ENCODE measurements at places on chromosomes 1 and 21. TPM values are rescaled to one million over a fixed set of nuclear protein-coding genes. Genes with fewer than 3 reads are reported as not detected.

- H3K4me1 ChIP-seq, result peaks cover 7% of the 10 kb centered on the region
- H3K27me3 ChIP-seq, result no peaks in the 10 kb centered on the region
- H3K27ac ChIP-seq, result no peak overlapping the region
- no peaks in the 10 kb centered on the region for H3K36me3 ChIP-seq
- no peak for DNase-seq
- no peak overlapping the region for H3K4me3 ChIP-seq
Measured at GRCh38 chr1:246200225-246200624, 306.9 kb downstream of the SMYD3 start.

DNA sequence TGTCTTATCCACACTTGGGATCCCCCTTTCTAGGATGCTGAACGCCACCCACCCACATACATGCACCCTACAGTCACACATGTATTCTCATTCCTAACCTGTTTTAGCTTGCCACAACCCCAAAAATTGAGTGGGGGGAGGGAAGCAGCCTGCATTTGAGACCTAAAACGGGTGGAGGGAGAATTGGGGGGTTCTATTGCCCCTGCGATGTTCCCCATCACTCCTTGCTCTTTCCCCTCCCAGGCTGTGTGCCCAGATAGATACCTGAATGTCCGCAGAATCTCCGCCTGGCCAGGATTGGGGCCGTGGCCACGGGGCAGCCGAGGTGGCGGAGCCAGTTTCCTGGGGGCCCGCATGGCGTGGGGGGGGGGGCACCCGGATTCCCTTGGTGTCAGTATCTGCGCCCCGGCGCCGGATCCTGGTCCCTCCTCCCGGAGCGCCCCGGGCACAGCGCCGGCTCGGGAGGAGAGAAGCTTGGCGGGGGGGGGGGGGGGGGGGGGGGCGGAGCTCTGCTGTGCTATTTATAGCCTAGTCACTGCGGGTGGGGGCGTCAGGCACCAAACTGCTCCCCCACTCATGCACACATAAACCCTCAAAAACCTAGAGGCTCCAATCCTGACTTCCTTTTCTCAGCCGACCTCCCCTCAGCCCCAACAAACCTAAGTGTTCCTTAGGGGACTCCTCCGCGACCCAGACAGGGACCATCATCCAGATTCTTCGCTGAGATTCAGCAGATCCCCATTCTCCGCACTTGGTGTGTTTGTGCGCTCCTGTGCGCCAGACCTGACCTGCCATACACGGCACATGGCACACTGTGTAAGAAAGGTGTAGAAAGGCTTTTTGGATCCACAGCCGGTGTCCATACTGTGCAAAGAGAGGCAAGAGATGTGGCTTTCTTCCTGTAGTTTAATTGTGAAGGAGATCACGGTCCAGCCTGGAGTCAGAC is 1.9 kb downstream of the ANKRD34A start:
- no peaks in the 10 kb centered on the region for H3K36me3 ChIP-seq
- H3K4me3 ChIP-seq, result peak overlapping the region; percentile 63
- no peaks in the 10 kb centered on the region for H3K27me3 ChIP-seq
- no peak for DNase-seq
- H3K4me1 ChIP-seq, result peaks cover 57% of the 10 kb centered on the region

DNA sequence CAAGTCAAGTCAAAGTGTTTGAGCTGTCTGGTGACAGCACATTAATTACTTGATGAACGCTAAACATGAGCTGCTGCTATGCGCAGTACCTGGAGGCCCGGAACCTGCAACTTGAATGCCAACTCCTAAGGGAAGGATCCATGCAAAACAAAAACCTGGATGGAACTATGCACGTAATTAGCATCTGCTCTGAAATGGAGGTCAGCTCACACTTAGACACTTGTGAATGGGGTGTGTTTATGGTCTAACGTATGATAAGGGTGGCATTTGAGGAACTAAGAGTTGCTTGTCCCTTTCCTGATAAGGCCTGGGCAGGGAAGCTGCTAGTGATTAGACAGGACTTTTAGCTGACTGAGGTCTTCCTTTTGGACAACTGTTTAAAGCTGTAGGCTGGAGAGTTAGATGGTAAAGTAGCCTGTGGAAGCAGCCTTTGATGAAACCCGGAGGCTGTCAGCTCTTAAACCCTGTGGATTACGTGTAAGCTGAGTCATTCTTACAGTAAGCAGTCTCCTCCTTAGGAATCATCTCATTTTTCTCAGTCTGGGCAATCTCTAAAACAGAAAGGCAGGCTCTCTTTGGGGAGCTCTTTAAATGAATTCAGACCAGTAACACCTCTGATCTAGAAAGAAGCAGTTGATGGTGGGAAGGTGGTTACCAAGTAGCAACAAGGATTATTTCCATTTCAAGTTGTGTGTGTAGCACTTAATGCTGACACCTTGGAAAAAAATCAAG is 6.8 kb downstream of the TENT5C start:
- H3K27ac ChIP-seq, result no peak overlapping the region
- no peak overlapping the region for H3K4me3 ChIP-seq
- H3K4me1 ChIP-seq, result peaks cover 37% of the 10 kb centered on the region
- no peaks in the 10 kb centered on the region for H3K27me3 ChIP-seq
- no peaks in the 10 kb centered on the region for H3K36me3 ChIP-seq
- DNase-seq, result no peak

DNA sequence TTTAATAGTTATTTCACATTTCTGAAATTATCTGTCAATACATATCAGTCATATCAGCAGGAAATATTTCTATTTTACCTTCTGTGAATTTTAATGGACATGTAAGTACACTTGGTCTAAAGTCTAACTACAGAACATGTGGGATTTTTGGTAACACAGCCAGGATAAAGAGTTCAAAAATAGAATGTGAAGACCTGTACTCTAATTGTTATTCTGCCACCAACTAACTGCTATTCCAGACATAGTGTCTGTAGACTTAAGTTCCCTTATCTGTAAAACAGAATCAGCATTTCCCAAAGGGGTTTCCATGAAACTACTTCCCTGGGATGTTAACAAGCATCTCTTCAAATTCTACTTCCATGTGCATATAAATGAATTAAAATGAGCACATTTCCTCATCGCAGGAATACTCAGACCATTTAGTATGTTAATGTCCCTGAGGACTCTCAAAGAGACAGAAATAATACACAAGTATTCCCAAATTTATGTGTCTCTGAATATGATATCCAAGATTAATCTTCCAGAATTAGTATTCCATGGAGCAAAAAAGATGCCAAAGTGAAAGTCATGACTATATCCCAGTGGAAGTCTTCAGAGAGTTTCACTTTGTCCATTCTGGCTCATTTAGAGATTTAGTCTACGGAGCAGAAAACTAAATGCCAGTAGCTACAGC is 325.6 kb downstream of the NEGR1 start:
- H3K36me3 ChIP-seq, result no peaks in the 10 kb centered on the region
- DNase-seq, result no peak
- H3K27ac ChIP-seq, result no peak overlapping the region
- H3K4me3 ChIP-seq, result no peak overlapping the region
- H3K27me3 ChIP-seq, result no peaks in the 10 kb centered on the region

GRCh38 chr1:185495007-185495406 is 178.0 kb upstream of the IVNS1ABP start:
- no peaks in the 10 kb centered on the region for H3K36me3 ChIP-seq
- H3K27me3 ChIP-seq, result no peaks in the 10 kb centered on the region
- no peak overlapping the region for H3K27ac ChIP-seq

- no peak overlapping the region for H3K27ac ChIP-seq
- no peak overlapping the region for H3K4me3 ChIP-seq
- H3K4me1 ChIP-seq, result no peaks in the 10 kb centered on the region
- no peaks in the 10 kb centered on the region for H3K27me3 ChIP-seq
- no peaks in the 10 kb centered on the region for H3K36me3 ChIP-seq
Measured at GRCh38 chr1:178774263-178774662, 49.2 kb downstream of the RALGPS2 start.

GRCh38 chr1:178637841-178638240 is 87.2 kb upstream of the RALGPS2 start:
- no peak overlapping the region for H3K4me3 ChIP-seq
- DNase-seq, result no peak
- H3K36me3 ChIP-seq, result no peaks in the 10 kb centered on the region
- no peaks in the 10 kb centered on the region for H3K27me3 ChIP-seq
- no peaks in the 10 kb centered on the region for H3K4me1 ChIP-seq

DNA sequence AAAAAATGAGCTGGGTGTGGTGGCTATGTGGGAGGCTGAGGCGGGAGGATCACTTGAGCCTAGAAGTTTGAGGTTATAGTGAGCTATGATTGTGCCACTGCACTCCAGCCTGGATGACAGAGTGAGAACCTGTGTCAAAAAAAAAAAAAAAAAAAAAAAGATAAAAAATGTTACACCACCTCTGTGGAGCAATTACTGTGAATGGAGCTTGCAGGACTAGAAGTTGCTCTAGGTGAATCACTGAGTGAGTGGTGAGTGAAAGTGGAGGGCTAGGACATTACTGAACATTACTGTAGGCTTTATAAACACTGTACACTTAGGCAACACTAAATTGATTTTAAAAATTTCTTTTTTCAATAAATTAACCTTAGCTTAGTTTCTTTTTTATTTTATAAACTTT is 21.9 kb downstream of the TLCD4 start:
- H3K4me3 ChIP-seq, result no peak overlapping the region
- H3K27ac ChIP-seq, result no peak overlapping the region
- H3K36me3 ChIP-seq, result no peaks in the 10 kb centered on the region
- no peak for DNase-seq
- H3K27me3 ChIP-seq, result no peaks in the 10 kb centered on the region

- peaks cover 8% of the 10 kb centered on the region for H3K4me1 ChIP-seq
- no peaks in the 10 kb centered on the region for H3K36me3 ChIP-seq
- no peak overlapping the region for H3K27ac ChIP-seq
Measured at GRCh38 chr1:31984419-31985347, 29.0 kb upstream of the KHDRBS1 start.

- peaks cover 10% of the 10 kb centered on the region for H3K4me1 ChIP-seq
- DNase-seq, result no peak
- H3K36me3 ChIP-seq, result no peaks in the 10 kb centered on the region
- H3K27ac ChIP-seq, result no peak overlapping the region
Measured at GRCh38 chr1:100184536-100184935, 6.5 kb upstream of the LRRC39 start.

DNA sequence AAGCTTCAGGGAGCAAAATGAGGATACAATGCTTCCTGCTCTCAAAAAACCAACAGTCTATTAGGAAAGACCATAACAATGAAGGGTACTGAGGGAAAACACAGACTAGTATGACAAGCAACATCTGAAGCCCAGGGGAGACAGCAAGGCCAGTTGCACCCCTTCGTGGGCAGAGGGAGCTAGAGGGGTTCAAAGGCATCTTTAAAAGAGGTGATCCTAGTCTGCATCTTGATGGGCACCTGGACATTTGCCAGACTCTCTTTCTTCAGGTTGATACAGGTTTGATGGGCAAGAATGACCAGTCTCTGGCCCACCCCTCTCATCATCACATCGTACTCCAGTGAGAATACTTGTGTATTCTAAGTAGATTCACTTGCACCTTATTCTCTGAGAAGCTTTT is 177.7 kb downstream of the VAV3 start:
- no peak overlapping the region for H3K4me3 ChIP-seq
- H3K27ac ChIP-seq, result no peak overlapping the region
- H3K36me3 ChIP-seq, result no peaks in the 10 kb centered on the region

GRCh38 chr1:20426923-20427322 is 59.1 kb downstream of the CAMK2N1 start:
- no peak overlapping the region for H3K27ac ChIP-seq
- H3K36me3 ChIP-seq, result no peaks in the 10 kb centered on the region
- no peak overlapping the region for H3K4me3 ChIP-seq
- DNase-seq, result no peak
- H3K4me1 ChIP-seq, result no peaks in the 10 kb centered on the region

GRCh38 chr1:24438423-24438901 is 22.9 kb downstream of the NIPAL3 start:
- no peak overlapping the region for H3K4me3 ChIP-seq
- H3K36me3 ChIP-seq, result no peaks in the 10 kb centered on the region
- DNase-seq, result no peak
- H3K4me1 ChIP-seq, result peaks cover 16% of the 10 kb centered on the region
- peak overlapping the region; percentile 45 for H3K27ac ChIP-seq
- H3K27me3 ChIP-seq, result no peaks in the 10 kb centered on the region

GRCh38 chr21:23016617-23017016 is 2018.4 kb downstream of the NCAM2 start:
- H3K27ac ChIP-seq, result no peak overlapping the region
- no peaks in the 10 kb centered on the region for H3K27me3 ChIP-seq
- H3K36me3 ChIP-seq, result no peaks in the 10 kb centered on the region
- no peak for DNase-seq
- no peak overlapping the region for H3K4me3 ChIP-seq

The TLR5 gene
- total RNA-seq, result 15.2 TPM

The ATP1A2 gene
- total RNA-seq, result 11.0 TPM

The CD34 gene
- 57.5 TPM for total RNA-seq

The TDRD10 gene
- total RNA-seq, result 4.9 TPM

The PTTG1IP gene
- 165 TPM for total RNA-seq

The OSCP1 gene
- total RNA-seq, result 5.2 TPM

The RSBN1 gene
- 24.1 TPM for total RNA-seq

Measured in vagina (tissue), 2 donors.